ENCODE measurements at places on chromosomes 12 and 14.
A peak's percentile ranks its signal among the peaks of the same experiment; 100 is the strongest.

GRCh38 chr14:55911776-55912175 is 206.4 kb upstream of the PELI2 start:
- no peak for DNase-seq

GRCh38 chr12:114245555-114245954 is 160.4 kb downstream of the TBX5 start:
- DNase-seq, result no peak

- no peak for DNase-seq
Observed at GRCh38 chr12:42196723-42197603, 41.1 kb downstream of the YAF2 start.

DNA sequence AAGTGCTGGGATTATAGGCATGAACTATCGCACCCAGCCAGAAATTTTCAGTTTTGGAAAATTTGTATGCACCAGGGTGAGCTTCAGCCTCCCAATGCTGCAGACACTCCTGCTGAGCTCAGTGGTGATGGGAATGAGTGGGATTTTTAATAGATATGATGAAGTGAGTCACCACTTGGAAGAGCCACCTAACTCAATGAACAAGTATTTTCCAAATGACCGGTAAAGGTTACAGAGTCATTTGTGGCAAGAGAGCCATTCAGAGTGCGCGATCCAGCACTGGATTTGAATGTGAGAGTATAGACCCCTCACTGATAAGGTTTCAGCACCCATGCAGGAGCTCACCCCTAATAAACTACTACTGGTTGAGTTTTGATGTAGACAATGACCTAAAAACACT is 100.7 kb downstream of the PPP2R5C start:
- no peak for DNase-seq

- no peak for DNase-seq
Observed at GRCh38 chr12:123655420-123655819, 15.5 kb upstream of the TCTN2 start.

- no peak for DNase-seq
Observed at GRCh38 chr14:69699748-69700303, 67.1 kb upstream of the SRSF5 start.

DNA sequence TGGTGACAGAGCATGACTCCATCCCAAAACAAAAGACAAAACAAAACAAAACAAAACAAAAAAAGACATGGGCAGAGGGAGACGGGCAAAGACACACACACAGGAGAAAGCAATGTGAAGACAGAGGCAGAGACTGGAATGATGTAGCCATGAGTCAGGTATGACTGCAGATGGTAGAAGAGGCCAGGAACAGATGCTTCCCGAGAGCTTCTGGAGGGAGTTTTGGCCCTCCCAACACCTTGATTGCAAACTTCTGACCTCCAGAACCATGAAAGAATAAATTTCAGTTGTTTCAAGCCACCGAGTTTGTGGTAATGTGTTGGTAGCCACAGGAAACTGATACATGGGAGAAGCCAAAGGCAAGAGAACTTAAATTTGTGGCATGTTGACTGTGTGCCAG is 27.1 kb downstream of the VWF start:
- no peak for DNase-seq

- DNase-seq, result no peak
Observed at GRCh38 chr14:69796797-69797500, at the start of gene SLC10A1. SLC10A1 (minus strand) TSS chr14:69797241; CDS start chr14:69797155, 86 bp downstream.

DNA sequence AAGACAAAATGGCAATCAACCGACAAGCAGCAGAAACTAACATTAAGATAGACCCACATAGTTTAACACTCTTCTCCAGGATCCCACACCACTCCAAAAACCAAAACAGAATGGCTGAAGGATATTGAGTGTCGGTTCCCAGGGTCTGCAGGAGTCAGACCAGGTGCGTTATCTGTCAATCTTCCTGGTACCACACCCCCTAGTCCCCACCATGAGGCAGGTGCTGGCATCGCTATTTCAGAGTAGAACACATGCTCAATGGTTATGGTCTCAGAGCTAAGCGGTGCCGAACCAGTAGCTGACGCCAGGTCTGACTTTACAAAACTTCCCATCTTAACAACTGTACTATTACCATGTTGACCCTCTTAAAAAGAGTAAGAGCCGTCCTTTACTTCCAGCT is 10.2 kb downstream of the STX2 start:
- DNase-seq, result no peak

DNA sequence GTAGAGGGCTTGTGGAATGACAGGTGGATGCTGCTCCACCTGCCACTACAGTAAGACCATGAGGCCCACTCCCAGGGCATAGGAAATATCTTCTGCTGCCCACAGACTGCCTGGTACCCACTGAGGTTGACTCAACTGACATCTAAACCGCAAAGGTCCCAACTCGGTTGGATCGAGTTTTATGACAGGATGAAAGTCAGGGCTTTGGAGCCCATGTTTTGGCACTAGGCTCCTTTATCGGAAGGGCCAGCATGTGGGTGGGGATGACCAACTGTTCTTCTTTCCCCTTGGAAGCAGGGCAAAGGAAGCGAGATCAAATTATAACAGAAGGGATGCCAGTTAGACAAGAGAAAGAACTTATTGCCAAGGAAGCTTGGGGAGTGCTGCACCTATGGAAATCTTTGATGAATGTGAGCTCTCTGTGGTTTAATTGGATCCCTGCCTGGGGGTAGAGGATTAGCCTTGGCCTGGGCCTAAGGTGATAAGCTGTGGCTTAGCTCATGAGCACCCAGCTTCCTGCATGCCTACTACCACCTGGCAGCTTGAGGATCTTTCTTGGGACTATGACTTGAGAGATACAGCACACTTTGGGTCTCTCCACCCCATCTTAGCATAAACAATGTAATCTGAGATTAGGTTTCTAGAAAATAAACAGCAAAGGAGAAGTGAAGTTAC is 121.8 kb downstream of the KCNA5 start:
- DNase-seq, result no peak

DNA sequence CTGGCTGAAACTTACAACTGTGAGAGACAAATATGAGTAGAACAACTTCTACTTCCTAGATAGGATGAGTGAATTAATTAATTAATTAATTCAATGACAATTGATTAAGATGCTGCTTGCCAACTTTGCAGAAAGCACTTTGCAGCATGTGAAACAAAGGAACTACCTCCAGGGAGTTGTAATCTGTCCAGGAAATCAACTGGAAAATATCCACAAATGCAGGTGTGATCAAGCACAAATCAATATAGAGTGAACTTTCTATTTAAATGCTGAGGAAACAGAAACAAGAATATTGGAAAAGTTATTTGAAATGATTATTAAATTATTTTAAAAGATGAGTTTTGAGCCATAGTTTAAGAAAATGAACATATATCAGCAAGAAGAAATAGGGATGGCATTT is 163.9 kb upstream of the ARID2 start:
- DNase-seq, result no peak

- peak; percentile 7 for DNase-seq
Observed at GRCh38 chr14:24307575-24308341, at the start of gene CIDEB. CIDEB (minus strand) TSS chr14:24307977; CDS start chr14:24307858, 119 bp downstream.

DNA sequence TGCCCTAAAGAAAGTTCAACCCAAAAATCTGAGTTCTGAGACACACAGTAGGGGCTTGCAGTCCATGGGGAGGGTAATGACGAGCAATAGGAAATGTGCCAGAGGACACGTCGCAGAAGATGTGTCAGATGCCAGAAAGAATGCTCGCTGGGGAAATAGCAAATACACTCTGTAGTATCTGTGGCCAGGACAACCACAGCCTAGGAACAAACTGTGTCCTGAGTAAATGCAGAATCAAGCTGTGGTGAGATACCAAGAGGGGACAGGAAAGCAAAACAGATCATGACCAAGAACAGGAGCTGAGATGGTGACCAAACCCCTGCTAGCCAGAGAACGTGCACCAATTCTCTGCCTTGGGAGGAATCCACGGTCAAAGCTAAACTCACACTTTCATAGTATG is 9.1 kb downstream of the CRACR2A start:
- no peak for DNase-seq

DNA sequence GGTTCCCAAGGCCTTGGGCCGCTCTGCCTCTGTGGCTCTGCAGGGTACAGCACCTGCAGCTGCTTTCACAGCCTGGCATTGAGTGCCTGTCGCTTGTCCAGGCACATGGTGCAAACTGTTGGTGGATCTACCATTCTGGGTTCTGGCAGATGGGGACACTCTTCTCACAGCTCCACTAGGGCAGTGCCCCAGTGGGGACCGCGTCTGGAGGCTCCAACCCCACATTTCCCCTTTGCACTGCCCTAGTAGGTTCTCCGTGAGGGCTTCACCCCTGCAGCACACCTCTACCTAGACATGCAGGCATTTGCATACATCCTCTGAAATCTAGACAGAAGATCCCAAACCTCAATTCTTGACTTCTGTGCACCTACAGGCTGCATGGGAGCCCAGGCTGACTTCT is 19.2 kb upstream of the ASPG start:
- DNase-seq, result no peak

- no peak for DNase-seq
Observed at GRCh38 chr14:29166507-29166906, 399.9 kb downstream of the FOXG1 start.

DNA sequence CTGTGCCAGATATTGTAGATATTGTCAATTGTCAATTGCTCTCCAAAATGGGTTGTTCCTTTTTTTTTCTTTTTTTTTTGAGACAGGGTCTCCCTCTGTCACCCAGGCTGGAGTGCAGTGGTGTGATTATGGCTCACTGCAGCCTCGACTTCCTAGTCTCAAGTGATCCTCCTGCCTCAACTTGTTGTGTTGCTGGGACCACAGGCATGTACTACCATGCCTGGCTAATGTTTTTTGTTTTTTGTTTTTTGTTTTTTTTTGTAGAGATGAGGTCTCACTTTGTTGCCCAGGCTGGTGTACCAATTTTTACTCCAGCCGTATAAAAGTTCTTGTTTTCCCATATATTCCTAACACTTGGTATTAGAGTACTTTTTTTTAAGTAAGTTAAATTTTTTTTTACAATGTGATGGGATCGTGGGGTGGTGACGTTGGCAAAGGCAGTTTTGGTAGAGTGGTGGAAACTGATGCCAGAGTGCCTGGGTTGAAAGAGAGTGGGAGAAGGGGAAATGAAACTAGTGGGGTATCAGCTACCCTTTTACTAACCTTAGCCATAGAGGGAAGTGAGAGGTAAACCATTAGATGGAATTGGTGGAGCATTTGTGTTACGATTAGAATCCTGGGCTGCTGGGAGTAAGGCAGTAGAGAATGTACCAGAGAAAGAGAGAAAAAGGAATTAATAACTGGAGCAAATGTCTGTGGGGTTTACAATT is 33.0 kb upstream of the CFAP54 start:
- no peak for DNase-seq

DNA sequence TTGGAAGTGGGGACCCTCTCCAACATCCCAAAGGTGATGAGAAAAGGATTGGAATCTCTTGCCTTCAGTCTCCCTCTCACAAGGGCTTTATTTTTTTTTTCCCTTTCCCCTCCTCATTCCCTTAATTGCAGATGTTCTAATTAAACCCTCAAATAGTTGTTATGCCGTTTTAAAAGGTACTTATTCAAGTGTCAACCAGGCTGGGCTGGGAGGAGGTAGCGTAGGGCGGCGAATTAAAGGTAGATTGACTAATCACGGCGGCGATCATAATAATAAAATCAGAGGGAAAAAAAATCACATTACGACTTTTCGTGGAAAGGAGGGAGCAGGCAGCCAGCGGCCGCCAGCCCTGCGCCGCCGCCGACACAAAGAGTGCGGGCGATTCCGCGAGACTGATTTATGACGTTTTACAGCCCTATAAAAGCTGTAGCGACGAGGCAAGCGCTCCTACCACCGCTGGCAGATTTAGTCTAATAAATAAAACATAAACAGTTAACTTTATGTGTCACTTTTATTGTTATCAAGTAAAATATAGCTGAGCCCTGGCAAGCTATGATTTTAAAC is 1.7 kb upstream of the HOXC4 start:
- no peak for DNase-seq

DNA sequence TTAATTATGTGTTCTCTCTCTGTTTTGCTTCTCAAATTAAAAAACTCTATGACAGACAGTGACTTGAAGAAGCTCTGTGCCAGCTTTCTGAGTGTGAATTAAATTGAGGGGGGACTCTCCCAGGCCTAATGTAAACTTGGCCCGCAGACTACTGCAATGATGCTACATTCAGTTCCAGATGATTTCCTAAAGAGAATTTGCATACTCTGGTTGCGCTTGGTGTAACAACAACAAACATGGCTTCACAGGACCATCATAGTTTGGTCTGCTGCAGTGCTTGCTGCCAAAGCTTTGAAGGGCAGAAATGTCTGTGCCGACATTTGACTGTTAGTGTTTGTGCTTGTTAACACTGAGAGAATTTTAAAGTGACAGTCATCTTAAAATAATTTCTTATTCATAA is 25.0 kb downstream of the CFAP54 start:
- DNase-seq, result no peak

- DNase-seq, result peak; percentile 25
Observed at GRCh38 chr14:61608245-61609165, 86.8 kb upstream of the HIF1A start.

GRCh38 chr12:2288875-2289274 is 236.1 kb downstream of the CACNA1C start:
- no peak for DNase-seq

- no peak for DNase-seq
Observed at GRCh38 chr14:73393375-73393774, 65.0 kb downstream of the NUMB start.

DNA sequence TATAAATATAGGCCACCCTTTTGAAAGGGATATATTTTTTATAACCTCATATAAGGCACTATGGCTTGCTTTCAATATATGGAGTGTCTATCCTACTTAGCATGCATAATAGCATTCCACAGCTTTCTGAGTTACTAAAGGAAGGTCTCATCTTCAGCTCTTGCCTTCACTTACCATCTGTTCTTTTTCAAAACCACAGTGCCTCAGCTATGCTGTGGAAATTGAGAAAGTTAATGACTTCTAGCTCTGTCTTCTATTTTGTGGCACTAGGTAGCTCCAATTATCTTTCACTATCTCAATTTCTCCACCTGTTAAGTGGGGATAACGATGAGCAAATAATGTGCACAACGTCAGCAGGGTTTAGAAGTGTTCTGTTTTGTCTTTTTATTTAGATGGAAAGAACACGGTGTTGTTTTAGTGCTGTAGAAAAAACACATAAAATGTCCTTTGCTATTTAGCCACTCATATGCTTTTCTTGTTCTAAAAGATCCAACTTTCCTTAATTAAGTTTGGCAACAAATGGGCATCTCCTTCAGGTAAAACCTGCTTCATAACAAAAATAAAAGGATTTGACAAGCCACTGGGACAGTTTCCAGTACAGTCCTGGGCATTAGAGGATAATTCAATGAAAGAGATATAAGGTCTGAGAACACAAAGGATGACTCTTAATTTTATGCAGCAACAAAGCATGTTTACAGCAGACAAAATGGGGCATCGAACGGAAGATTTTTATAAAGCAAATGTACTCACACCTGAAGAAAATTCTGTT is 462.0 kb upstream of the SYT1 start:
- no peak for DNase-seq
